ENCODE measurements at places on chromosomes 6 and 20.

GRCh38 chr6:43287717-43288679, 10.1 kb upstream of the SLC22A7 start:
- peak; percentile 36 for DNase-seq

GRCh38 chr6:121086876-121087275, 247.4 kb downstream of the TBC1D32 start:
- no peak for DNase-seq

DNA sequence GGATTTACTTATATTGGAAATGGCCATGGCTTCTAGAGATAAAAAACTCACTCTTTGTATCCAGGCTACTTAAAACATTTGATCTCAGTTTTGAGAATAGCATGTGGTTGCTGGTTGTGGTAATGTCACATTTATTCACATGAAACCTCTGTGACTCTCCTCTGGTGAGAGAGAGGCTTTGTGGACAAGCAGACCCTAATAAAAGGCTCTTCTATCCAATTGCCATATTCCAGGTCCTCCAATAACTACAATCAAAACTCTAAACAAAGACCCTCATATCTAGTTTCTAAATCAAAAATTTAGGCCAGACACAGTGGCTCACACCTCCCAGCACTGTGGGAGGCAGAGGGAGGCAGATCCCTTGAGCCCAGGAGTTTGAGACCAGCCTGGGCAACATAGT, 176.3 kb upstream of the LAMP5 start:
- no peak for DNase-seq

DNA sequence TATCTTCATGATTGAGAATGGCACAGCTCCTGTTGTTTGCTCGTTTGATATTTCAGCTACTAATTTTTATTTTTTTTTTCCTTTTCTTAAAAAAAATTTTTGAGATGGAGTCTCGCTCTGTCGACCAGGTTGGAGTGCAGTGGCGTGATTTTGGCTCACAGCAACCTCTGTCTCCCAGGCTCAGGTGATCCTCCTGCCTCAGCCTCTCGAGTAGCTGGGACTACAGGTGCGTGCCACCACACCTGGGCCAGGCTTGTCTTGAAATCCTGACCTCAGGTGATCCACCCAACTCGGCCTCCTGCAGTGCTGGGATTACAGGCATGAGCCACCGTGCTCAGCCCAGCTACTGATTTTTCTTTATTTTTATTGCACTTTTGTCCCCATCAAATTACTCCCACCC, 150.2 kb upstream of the SIM1 start:
- no peak for DNase-seq

DNA sequence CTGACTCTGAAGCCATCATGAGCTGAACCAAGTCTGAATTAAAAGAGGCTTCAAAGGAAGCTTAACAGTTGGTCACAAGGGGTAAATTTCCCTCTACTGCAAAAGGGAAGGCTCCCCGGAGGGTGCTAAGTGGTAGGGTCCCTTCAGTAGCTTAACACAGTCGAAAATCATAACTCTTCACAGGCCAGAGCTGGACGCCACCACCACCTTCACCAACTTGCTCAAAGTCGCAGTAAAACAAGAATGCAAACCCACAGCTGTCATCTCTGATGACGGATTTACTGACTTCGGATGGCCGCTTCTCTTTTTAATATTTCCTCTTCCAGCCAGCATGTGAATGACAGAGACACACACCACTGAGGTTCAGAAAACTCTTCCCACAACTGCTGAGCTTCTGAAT, 144.7 kb upstream of the FBXL4 start:
- DNase-seq = no peak

- DNase-seq = no peak
Observed at GRCh38 chr20:9082741-9083140, 13.9 kb downstream of the PLCB4 start.

All from transverse colon (tissue), 4 donors.